GM12878 (cell line): ENCODE measurements at places on chromosomes 2 and 18. TPM values are rescaled to one million over a fixed set of nuclear protein-coding genes. Genes with fewer than 3 reads are reported as not detected.

Gene TMEM247
- polyA plus RNA-seq = not detected in 2 replicates

Gene OXER1
- 4.5 and 8.6 TPM in 2 replicates for polyA plus RNA-seq

Gene FEZ2
- 2.9 and 4.1 TPM in 2 replicates for polyA plus RNA-seq

Gene GRP
- not detected in 2 replicates for polyA plus RNA-seq

Gene ACMSD
- 0.08 and 0.10 TPM in 2 replicates for polyA plus RNA-seq

Gene B4GALT6
- polyA plus RNA-seq = 9.6 and 11.9 TPM in 2 replicates

Gene SESTD1
- polyA plus RNA-seq = 14.0 and 14.6 TPM in 2 replicates

Gene FNDC4
- not detected in 2 replicates for polyA plus RNA-seq

Gene RFTN2
- polyA plus RNA-seq = 0.05 and 0.23 TPM in 2 replicates

Gene SEMA4F
- 1.6 and 2.2 TPM in 2 replicates for polyA plus RNA-seq

Gene BCL11A
- polyA plus RNA-seq = 9.9 and 12.8 TPM in 2 replicates
